Natural killer cell treated with Interleukin-12 subunit alpha and Interleukin-12 subunit beta and Interleukin-15 and Interleukin-18, amount 100 ng/mL, for 72 hours (primary cell): ENCODE measurements at places on chromosomes 11 and 22. TPM values are rescaled to one million over a fixed set of nuclear protein-coding genes. Genes with fewer than 3 reads are reported as not detected.

- no peak for DNase-seq
Measured at GRCh38 chr11:59647245-59647980, 21.4 kb downstream of the PATL1 start.

GRCh38 chr11:88051396-88051795 is 123.8 kb downstream of the RAB38 start:
- no peak for DNase-seq

PAMR1 gene
- total RNA-seq, result not detected

ARFGAP3 gene
- 28.3 TPM for total RNA-seq

MLC1 gene
- total RNA-seq, result 14.8 TPM

RASSF10 gene
- not detected for total RNA-seq
